Fibroblast of skin of left quadriceps (primary cell): ENCODE measurements at places on chromosomes 1 and 21.

DNA sequence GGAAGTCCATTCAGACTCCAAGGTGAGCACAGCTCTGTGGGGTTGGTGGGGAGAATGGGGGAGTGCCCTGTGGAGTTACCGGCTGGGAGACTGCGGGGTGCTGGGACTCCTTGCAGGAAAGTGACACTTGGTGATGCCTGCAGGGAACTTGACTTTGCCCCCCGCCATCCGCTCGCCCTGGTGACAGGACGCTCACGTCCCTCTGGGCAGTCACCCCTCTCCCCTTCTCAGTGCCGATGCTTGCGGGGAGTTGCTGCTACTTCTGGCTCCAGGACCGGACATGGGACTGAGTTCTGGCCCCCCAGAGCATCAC is 209.5 kb upstream of the C1orf174 start:
- DNase-seq = no peak

DNA sequence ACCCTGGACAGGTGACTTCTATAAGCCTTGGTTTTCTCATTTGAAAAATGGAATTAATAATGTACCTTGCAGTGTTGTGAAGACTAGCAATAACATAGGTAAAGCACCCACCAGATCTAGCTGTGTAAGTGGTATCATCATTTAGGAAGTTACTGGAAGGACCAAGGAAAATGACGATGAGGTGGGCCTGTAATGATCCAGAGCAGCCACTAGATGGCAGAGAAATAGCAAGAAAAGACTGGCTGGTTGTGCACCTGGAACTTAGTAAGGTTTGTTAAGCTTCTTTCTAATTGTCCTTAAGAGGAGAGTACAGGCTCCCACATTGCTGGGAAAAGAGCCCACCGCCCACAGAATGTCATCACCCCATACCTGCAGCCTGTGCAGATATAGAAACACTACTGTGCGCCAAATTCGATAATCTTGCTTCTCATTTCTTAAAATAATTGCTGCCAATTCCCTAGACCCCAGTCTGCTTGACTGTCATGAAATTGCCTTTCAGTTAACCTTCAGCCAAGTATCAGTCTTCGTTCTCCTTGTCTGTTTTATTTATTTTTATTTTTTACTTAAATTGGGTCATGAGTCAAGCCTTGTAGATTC is 37.2 kb downstream of the WNT4 start:
- peak; percentile 30 for DNase-seq

GRCh38 chr1:224435318-224435763 is 744 bp upstream of the WDR26 start:
- DNase-seq = peak; percentile 57

- peak; percentile 52 for DNase-seq
Measured at GRCh38 chr1:159077120-159077961, 775 bp upstream of the AIM2 start.

GRCh38 chr1:56808410-56808809 is 10.8 kb downstream of the FYB2 start:
- no peak for DNase-seq

DNA sequence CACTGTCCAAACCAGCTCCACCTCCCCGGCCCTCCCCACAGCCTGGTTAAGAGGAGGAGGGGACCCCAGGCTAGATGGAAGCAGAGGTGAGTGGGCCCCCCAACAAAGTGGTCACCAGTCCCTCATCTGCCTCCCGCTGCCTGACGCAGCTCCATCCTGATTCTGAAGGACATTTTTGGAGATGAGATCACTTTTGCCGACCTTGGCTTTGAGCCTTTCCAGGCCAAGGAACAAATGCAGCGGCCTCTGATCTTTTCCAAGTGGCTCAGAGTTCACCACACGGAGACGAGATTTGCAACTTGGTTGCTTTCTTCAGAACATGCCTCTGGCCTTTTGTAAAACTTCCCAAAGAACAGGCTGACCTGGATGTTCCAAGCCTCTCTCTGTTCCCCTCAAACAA is 223.1 kb downstream of the NPHP4 start:
- no peak for DNase-seq

GRCh38 chr1:62528015-62528414 is 69.3 kb upstream of the ANGPTL3 start:
- DNase-seq = no peak

GRCh38 chr1:232589111-232589811 is 40.7 kb downstream of the SIPA1L2 start:
- DNase-seq = no peak

- peak; percentile 29 for DNase-seq
Measured at GRCh38 chr1:190436615-190437014, 41.0 kb downstream of the BRINP3 start.

GRCh38 chr1:151846686-151847237 is 6.8 kb downstream of the THEM5 start:
- no peak for DNase-seq

DNA sequence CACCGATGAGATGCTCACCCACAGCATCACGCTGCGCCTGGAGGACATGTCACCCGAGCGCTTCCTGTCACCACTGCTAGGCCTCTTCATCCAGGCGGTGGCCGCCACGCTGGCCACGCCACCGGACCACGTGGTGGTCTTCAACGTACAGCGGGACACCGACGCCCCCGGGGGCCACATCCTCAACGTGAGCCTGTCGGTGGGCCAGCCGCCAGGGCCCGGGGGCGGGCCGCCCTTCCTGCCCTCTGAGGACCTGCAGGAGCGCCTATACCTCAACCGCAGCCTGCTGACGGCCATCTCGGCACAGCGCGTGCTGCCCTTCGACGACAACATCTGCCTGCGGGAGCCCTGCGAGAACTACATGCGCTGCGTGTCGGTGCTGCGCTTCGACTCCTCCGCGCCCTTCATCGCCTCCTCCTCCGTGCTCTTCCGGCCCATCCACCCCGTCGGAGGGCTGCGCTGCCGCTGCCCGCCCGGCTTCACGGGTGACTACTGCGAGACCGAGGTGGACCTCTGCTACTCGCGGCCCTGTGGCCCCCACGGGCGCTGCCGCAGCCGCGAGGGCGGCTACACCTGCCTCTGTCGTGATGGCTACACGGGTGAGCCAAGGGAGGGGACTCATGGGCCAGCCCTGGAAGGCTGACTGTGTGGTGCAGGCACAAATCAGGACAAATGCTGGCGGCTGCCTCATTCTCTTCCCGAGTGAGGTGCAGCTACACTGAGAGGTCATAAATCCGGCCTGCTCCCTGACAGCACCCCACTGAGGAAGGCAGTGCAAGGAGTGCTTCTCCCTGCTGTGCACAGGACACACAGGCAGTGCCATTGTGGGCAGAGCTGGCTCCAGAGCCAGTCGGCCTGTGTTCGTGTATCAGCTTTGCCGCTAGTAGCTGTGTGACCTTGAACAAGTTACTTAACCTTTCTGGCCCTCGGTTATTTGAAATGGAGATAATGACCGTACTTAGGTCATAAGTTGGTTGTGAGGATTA is 9.4 kb downstream of the CELSR2 start:
- no peak for DNase-seq

- no peak for DNase-seq
Measured at GRCh38 chr1:119893827-119894700, 2.3 kb downstream of the ADAM30 start.

GRCh38 chr1:107251839-107252238 is 111.0 kb downstream of the NTNG1 start:
- DNase-seq = no peak

GRCh38 chr1:57475366-57475765 is 51.5 kb upstream of the DAB1 start:
- no peak for DNase-seq

GRCh38 chr21:35343046-35343819 is 294.1 kb upstream of the RUNX1 start:
- no peak for DNase-seq

DNA sequence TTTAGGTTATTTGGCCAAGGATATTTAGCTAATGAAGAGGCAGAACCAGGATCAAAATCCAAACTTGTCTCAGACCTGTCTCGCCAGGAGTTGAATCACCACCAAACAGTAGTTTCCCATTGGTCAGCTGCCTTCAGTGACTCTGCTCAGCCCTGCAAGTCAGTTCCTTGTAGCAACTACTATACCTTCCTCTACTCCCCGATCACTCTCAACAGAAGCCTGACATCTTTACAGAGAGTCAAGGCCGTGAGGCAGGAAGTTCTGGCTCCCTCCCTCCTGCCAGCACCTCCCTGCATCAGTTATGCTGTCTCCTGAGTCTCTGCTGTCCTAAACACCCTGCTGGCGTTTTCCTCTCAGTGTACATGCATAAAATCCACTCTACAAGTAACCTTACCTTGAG is 13.2 kb downstream of the PSMD4 start:
- DNase-seq = no peak

GRCh38 chr1:55378582-55378981 is 163.4 kb upstream of the USP24 start:
- DNase-seq = no peak

- DNase-seq = no peak
Measured at GRCh38 chr1:96338622-96339021, 383.0 kb upstream of the PTBP2 start.

DNA sequence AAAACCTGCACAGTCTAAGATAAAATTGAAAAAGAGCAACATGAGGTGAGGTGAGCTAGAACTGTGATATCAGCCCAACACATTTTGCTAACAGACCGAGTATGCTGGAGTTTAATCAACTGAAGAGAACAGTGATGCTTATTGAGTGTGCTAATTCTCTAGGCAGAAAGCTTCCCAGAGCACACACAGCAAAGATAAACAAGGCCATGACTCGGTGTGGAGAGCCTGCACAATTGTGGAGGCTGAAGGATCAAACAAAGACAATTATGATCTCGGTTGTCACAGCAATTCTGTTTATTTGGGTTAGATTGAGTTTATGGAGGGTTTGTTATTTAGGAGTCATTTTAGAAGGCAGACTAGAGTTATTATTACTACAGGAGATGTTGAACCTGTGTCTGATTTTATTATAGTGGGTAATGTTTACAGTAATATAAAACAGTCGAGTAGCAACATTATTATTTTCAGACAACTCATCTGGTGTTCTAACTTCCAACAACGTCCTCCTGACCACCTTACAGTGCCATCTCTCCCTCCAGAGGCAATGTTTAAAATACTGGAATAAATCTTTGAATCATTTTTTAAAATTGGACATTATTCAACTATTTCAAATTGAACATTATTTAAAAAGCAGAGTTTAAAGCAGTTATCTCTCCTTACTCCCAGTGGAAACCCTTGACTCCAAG is 40.2 kb downstream of the DPT start:
- no peak for DNase-seq

DNA sequence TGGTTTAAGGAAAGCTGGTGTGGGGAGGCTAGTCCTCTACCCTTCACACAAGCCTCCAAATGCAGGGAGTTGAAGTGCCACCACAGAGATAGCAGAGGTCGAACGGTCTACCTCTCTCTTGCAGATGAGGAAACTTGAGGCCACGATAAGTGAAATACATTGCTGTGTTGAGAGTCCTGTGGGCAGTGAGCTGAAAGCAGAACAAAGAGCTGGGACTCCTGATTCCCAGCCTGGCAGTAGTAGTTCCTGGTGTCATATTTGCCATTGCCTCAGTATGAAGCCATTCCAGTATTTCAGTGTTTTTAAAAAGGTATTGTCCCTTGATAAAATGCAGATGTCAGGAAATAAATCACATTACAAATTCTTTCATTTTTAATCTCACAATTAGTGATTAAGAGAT is 28.6 kb downstream of the AK4 start:
- DNase-seq = no peak

- peak; percentile 47 for DNase-seq
Measured at GRCh38 chr1:67339623-67340343, 32.1 kb downstream of the IL12RB2 start.

DNA sequence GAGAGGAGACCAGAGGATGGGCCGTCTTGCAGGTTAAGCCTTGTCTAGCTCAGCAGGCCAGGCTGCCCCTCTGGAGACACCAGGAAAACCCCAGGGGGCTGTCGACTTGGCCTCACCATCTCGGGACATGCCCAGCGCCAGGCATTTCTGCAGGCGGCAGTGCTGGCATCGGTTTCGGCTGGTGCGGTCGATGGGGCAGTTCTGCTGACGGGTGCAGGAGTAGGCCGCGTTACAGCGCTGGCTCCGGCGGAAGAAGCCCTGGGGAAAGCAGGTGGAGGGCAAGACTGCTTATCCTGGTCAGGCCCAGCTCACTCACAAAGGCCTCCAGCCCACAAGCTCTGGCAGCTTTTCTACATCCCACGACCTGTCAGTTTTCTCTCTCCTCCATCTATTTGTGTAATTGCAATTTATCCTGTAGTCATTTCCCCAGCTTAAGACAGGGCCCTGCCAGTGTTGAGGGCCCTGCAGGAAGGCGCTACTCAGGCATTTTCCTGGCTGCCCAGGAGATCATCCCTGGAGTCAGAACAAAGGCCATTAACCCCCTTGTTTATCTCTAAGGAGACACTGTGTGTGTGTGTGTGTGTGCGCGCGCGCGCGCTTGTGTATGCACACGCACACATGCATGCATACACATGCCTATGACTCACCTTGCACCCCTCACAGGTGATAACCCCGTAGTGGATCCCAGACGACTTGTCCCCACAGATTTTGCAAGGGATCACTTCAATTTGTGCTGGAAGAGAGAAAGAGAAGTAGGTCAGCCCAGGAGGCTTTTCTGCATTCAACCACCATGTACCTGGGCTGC is 11.5 kb upstream of the LINGO4 start:
- no peak for DNase-seq

GRCh38 chr21:45074818-45075595 is 627 bp downstream of the ADARB1 start:
- DNase-seq = no peak

GRCh38 chr1:175637911-175638310 is 105.5 kb downstream of the TNR start:
- no peak for DNase-seq

GRCh38 chr21:32867597-32867996 is 96.0 kb upstream of the PAXBP1 start:
- DNase-seq = no peak

GRCh38 chr1:11929849-11930248 is 3.6 kb upstream of the KIAA2013 start:
- DNase-seq = peak; percentile 75

GRCh38 chr1:87077959-87078639 is 163.7 kb downstream of the HS2ST1 start:
- no peak for DNase-seq

DNA sequence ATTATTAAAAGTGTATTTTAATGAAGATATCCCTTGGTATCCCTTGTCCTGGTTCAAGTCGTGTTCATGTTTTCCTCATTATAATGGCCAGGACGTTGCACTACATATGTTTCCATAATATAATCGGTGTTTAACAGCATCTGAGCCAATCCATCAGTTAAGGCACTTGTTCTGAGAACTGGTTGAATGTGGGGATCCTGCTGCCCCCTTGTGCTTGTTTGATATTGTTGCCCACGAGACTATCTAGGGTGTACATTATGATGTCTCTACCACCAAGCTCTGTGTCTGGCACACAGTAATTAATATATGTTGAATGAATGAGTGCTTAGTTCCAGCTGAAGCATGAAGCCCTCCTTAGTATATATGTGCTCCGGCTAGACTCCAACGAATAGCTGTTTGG is 193.0 kb downstream of the CACNA1E start:
- DNase-seq = no peak

DNA sequence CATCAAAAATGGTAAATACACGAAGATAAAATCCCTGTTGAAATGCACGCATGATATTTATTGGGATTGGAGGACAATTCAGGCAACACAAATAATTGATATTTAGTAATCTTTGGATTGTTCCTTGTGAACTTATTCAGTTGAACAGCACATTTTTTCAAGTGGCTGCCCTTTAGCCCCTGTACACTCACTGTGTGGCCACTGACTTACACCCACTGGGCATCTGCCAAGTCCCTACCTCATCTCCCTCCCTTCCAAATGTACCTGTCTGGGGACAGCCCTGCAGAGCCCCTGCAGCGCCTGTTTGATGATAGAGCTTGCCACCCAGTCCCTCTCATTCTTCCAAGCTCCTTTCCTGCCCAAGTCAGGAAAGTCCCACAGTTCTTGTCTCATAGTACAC is 154.3 kb downstream of the GLUL start:
- no peak for DNase-seq

GRCh38 chr1:65650682-65651081 is 142.0 kb upstream of the PDE4B start:
- no peak for DNase-seq
